ENCODE measurements at places on chromosomes 6 and 20. TPM values are rescaled to one million over a fixed set of nuclear protein-coding genes. Genes with fewer than 3 reads are reported as not detected.

SIRPB2 gene
- not detected for total RNA-seq

FAM209B gene
- total RNA-seq: not detected

TRERF1 gene
- 4.1 TPM for total RNA-seq

TGM3 gene
- not detected for total RNA-seq

PAK5 gene
- not detected for total RNA-seq

ERVFRD-1 gene
- total RNA-seq: not detected

COX4I2 gene
- not detected for total RNA-seq

HLA-DRB5 gene
- not detected for total RNA-seq

SGK2 gene
- 0.26 TPM for total RNA-seq

ADNP gene
- total RNA-seq: 32.1 TPM

RIPPLY2 gene
- not detected for total RNA-seq

BTBD9 gene
- total RNA-seq: 13.4 TPM

TTK gene
- 0.51 TPM for total RNA-seq

FAM83D gene
- total RNA-seq: 21.3 TPM

SAMD5 gene
- 4.0 TPM for total RNA-seq

DSP gene
- total RNA-seq: under 0.01 TPM

PPP1R3D gene
- total RNA-seq: 5.6 TPM

ILRUN gene
- total RNA-seq: 60.1 TPM

MDFI gene
- 3.3 TPM for total RNA-seq

HELZ2 gene
- total RNA-seq: 47.6 TPM

SOBP gene
- total RNA-seq: 6.3 TPM

SLCO4A1 gene
- 0.50 TPM for total RNA-seq

OLIG3 gene
- total RNA-seq: not detected

CCDC28A gene
- 20.3 TPM for total RNA-seq

RUNX2 gene
- total RNA-seq: 2.1 TPM

LHFPL5 gene
- not detected for total RNA-seq

TRIM15 gene
- not detected for total RNA-seq

NR2E1 gene
- not detected for total RNA-seq

CLDN20 gene
- total RNA-seq: not detected

CLPSL1 gene
- not detected for total RNA-seq

KIAA0408 gene
- 1.3 TPM for total RNA-seq

MEP1A gene
- total RNA-seq: not detected

LTA gene
- not detected for total RNA-seq

FAM162B gene
- 13.1 TPM for total RNA-seq

TUBB1 gene
- under 0.01 TPM for total RNA-seq

SLC22A1 gene
- 0.26 TPM for total RNA-seq

ULBP3 gene
- 6.2 TPM for total RNA-seq

ZSWIM1 gene
- 4.5 TPM for total RNA-seq

C6orf58 gene
- not detected for total RNA-seq

CST1 gene
- total RNA-seq: 3.6 TPM

EDEM2 gene
- 61.4 TPM for total RNA-seq

OR12D3 gene
- total RNA-seq: not detected

ID4 gene
- 0.83 TPM for total RNA-seq

RAET1L gene
- total RNA-seq: not detected

PPP1R16B gene
- total RNA-seq: under 0.01 TPM

NMBR gene
- total RNA-seq: under 0.01 TPM

DAAM2 gene
- 25.9 TPM for total RNA-seq

COL11A2 gene
- 0.26 TPM for total RNA-seq

ARHGAP40 gene
- not detected for total RNA-seq

CFB gene
- total RNA-seq: 87.1 TPM

GNMT gene
- total RNA-seq: not detected

PLCB1 gene
- 13.4 TPM for total RNA-seq

ALDH8A1 gene
- 0.50 TPM for total RNA-seq

OPRL1 gene
- 2.6 TPM for total RNA-seq

SLC22A2 gene
- not detected for total RNA-seq

TFAP2B gene
- total RNA-seq: not detected

VAPB gene
- total RNA-seq: 13.0 TPM

PKIB gene
- 1.3 TPM for total RNA-seq

VGLL2 gene
- total RNA-seq: not detected
